Stimulated activated CD4-positive, alpha-beta T cell treated with anti-CD3 and anti-CD28 coated beads, TNF-alpha, amount 100 ng/mL, for 1 hour (primary cell): ENCODE measurements at places on chromosomes 6 and 20.

DNA sequence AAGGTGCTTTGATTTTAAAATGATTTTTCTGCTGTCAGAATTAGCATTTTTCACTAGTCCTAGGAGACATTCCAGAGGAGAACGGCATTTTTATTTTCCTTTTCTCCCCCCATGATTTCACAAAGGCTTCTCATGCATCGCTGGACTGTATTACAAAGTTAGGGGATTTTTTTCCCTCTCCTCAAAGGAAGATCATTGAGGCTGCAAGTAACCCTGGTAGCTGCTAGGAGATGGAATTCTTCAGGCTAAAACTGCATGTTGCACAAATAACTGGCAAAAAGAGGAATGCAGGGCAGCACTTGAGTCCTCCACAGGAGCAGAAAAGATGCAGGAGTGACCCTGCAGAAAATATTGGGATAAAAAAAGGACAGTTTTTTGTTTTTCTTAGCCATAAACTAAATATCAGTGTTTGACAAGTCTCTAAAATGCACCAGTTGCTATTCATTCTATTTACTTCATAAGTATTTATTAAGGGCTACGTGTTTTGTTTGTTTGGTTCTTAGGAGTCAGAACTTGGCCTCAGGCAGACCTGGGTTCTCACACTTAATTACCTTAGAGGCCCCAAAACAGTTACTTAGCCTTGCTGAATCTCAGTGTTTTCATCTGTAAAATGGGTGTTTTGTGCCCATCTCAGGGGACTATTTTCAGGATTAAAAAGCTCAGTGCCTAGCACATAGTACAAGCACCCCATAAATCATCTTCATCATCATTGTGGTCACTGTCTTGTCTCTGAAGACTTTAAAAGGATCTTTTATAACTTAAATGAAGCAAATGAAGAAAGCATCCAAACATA, 144.5 kb upstream of the ID4 start:
- DNase-seq, result no peak

GRCh38 chr6:18503593-18504231, 116.6 kb downstream of the RNF144B start:
- DNase-seq, result no peak

GRCh38 chr6:88480816-88481215, 314.7 kb upstream of the CNR1 start:
- no peak for DNase-seq

GRCh38 chr20:44832724-44833123, 22.4 kb upstream of the RIMS4 start:
- no peak for DNase-seq

- DNase-seq, result no peak
Measured at GRCh38 chr20:61742097-61742825, 323.4 kb downstream of the TAF4 start.

DNA sequence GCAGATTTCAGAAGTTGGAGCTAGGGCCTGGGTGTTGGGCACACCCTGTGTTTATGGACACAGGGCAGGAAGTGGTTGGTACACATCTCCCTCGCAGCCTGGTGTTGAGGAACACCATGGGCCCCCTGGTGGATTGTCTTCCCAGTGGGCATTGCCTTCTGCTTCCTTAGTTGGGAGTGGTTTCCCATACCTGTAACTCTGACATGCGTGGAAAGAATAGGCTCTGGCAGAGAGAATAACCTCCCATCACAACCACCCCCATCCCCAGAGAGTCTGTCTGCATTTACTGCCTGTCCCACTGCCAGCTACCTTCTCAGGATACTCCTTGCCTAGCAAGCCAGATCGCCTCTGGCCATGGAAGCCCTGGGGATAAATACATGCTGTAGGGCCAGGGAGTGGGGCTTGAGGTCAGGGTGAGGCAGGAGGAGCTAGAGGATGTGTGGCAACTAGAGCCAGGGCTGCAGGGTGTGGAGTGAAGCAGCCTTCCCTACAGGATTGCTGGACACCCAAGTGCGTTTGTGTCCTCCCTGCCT, 14.7 kb downstream of the LRRC73 start:
- DNase-seq, result no peak

GRCh38 chr6:97586344-97586743, 303.3 kb upstream of the MMS22L start:
- no peak for DNase-seq

GRCh38 chr20:64042054-64042781, 6.2 kb downstream of the C20orf204 start:
- no peak for DNase-seq

GRCh38 chr6:32472781-32473375, 33.2 kb downstream of the HLA-DRA start:
- DNase-seq, result no peak

- no peak for DNase-seq
Measured at GRCh38 chr20:35398660-35399144, 13.1 kb downstream of the UQCC1 start.

- no peak for DNase-seq
Measured at GRCh38 chr6:102950967-102951366, 1557.5 kb downstream of the GRIK2 start.

DNA sequence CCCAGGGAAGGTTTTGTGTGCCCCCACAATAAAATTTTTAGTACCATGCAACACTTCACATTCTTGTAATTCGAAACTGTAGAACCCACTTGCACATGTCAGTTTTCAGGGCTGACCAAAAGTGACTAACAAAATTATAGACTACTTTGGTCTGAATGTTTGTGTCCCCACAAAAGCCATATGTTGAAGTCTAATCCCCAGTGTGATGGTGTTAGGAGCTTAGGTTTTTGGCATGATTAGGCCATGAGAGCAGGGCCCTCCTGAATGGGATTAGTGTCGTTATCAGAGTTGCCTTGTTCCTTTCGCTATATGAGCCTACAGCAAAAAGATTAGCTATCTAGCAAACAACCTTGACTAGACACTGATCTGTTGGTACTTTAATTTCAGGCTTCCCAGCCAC, 49.0 kb upstream of the TENT5A start:
- no peak for DNase-seq
